ENCODE measurements at places on chromosomes 3 and 15.

- no peak for DNase-seq
These were observed 43.9 kb downstream of the DHX30 start for GRCh38 chr3:47846880-47847248.

- DNase-seq: no peak
These were observed 39.6 kb downstream of the TRIM69 start for GRCh38 chr15:44775953-44776352.

DNA sequence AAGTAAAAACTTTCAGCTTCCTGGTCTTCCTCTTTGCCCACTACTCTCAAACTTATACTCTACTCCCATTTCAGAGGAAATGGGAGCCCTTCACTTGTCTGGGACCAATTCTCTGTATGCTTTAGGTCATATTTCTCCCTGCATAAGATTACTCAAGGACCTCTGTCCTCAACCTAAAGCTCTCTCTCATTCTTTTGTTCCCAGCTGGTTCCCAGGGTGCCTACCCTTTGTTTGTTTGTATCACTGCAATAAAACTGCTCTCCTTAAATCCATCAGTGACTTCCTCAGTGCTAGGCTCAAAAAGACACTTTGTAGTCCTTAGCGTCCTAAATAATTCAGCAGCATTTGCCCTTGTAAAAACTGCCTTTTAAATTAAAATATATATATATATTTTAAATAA, 2.9 kb downstream of the NGRN start:
- DNase-seq: no peak

DNA sequence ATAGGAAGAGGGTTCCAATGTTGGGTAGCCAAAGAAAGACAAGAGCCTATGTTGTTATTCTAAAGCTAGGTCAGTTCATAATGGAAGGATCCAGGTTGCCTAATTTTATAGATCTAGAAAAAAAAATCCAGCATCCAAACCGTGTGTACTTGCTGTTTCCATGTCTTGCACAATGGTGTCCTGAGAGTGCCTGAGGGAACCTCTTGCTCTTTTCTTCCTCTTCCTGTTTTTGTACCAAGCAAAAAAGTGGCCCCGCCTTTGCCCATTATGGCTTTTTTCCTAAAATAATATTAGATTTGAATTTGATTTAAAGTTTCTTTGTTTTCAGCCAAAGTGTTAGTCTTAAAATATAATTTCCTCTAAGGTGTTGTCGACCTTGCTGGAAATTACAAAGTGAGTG, 224.4 kb downstream of the RYR3 start:
- DNase-seq: no peak

- peak; percentile 39 for DNase-seq
These were observed 126.6 kb upstream of the NEO1 start for GRCh38 chr15:72925661-72926060.

DNA sequence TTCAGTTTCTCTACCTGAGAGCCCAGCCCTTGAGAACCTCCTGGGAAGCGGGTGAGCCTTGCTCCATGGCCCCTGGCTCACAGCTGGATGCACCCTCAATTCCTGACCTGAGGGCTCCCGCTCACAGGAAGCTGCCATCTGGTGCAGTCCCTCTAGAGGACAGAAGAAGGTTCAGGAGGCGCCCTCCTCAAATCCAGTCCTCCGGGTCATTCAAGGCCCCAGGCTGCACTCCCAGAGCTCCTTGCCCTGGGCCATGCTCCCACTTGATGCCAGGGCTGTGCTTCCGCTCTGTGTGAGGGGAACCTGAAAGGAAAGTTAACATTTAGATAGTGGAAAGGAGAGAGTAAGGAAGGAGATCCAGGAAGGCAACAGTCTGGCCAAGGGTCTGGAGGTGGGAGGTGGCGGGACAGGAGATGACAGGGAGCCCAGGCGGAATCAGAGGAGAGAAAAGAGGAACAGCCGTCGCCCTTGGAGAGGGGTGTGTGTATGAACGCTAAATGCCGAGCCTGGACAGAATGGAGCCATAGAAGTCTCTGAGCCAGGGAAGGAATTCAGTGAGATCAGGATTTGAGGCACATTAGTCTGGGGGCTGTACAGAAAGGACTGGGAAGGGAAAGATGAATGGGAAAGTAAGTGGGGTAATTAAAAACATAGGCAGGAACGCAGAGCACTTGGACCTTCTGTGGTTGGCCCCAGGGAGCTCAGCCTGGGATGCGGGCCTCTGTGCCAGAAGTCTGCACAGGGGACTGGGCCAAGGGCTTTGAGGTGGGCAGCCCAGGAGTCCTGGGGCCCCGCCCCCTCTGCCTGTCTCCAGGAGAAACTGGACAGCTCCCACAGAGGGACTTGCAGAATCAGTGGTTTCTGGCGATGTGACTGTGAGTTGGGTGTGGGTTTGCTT, 26.1 kb downstream of the TBC1D21 start:
- peak; percentile 33 for DNase-seq

- peak; percentile 86 for DNase-seq
These were observed at the start of gene SLTM for GRCh38 chr15:58933281-58934113. TSS of gene SLTM (minus strand) at chr15:58933679. CDS start at chr15:58933565, 114 bp downstream.

GRCh38 chr3:10703875-10704274, 112.2 kb upstream of the SLC6A11 start:
- DNase-seq: peak; percentile 33

GRCh38 chr3:89311581-89311980, 204.2 kb downstream of the EPHA3 start:
- no peak for DNase-seq

- DNase-seq: peak; percentile 99
These were observed 49.8 kb upstream of the SLC4A7 start for GRCh38 chr3:27533718-27534573.

DNA sequence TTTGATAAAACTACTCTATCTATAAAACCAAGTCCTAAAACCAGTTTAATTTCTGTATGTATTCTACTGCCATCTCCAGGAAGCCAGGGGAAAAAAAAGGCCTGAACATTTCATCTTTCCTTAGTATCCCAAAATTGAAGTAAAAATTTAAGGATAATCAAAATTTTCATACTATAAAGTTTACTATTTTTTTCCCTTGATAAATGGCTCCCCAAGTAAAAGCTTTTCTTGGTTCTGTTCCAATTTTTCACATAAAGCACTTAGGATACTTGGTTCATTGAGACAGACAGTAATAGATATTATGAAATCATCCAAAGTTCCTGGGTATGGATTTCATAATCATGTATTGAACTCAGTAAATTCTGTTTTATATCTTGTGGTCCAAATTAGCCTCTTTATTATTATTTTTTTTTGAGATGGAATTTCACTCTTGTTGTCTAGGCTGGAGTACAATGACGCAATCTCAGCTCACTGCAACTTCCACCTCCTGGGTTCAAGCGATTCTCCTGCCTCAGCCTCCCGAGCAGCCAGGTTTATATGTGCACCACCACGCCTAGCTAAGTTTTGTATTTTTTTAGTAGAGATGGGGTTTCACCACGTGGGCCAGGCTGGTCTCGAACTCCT, 34.5 kb downstream of the ICE2 start:
- peak; percentile 22 for DNase-seq

GRCh38 chr15:90530250-90531051, 728 bp downstream of the CRTC3 start:
- peak; percentile 14 for DNase-seq

Measured in astrocyte (in vitro differentiated cells and primary cell).